ENCODE measurements at places on chromosomes 16 and 17.

GRCh38 chr17:6523809-6524355 is 32.5 kb downstream of the PITPNM3 start:
- DNase-seq: no peak

DNA sequence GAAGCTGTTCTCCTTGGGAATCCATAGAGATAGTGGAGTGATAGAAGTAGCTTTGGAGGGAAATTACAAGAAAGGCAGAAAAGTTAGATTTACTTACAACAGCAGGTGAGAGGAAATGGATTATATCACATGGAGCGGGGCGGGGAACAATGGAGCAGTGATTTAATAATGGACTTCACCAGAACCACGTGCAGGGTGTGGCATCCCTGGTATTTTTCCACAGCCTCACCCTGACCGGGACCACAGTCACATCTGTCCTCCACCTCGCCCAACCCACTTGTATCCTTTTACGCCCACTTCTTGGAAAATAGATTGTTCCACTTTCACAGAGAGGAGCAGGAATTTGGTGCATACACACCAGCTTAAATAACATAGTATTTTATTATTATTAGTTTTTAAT is 15.9 kb upstream of the CYB5B start:
- no peak for DNase-seq

- DNase-seq: no peak
Observed at GRCh38 chr17:55281649-55282378, 17.1 kb downstream of the HLF start.

GRCh38 chr16:85300406-85300968 is 188.2 kb upstream of the CIBAR2 start:
- DNase-seq: no peak

GRCh38 chr17:34199932-34200534 is 55.1 kb upstream of the CCL2 start:
- DNase-seq: peak; percentile 75

DNA sequence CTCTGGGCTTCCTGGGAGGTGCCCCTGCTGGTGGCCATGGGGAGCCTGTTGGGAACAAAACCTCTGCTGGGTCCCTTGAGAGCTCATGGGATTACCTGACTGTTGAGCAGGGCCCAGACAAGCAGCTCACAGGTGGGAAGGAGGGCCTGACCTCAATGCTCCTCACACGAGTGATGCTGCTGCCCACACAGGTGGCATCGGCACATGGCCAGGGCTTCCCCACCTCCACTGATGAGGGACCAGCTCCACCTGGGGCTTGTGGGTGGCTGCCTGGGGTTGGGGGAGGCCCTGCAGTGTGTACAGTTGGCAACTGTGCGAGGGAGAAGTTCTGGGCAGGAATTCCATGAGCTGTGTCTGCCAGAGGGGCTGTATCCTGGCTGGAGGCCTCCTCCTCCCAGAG is 87.8 kb upstream of the NLRP1 start:
- DNase-seq: no peak

DNA sequence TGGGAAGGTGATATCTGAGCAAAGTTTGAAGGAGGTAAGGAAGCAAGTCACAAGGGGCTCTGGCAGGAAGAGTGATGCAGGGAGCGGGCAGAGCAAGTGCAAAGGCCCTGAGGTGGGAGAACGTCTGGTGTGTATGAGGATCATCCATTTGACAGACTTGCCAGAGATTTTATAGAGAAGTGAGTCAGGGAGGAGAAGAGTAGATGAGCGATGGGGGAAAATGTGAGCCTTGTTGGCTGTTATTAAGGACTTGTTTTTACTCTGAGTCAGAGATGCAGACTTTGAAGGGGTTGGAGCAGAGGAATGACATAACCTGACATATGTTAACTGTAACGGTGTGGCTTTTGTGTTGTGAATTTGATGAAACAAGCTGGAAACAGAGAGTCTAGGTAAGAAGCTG is 3.5 kb upstream of the CLEC10A start:
- no peak for DNase-seq

GRCh38 chr17:31494259-31495021 is 103.0 kb downstream of the RAB11FIP4 start:
- DNase-seq: no peak

Data from AG08396 (cell line).